Psoas muscle (tissue), 8 donors: ENCODE measurements at places on chromosomes 11 and 22. TPM values are rescaled to one million over a fixed set of nuclear protein-coding genes. Genes with fewer than 3 reads are reported as not detected.
A peak's percentile ranks its signal among the peaks of the same experiment; 100 is the strongest.

- no peak for DNase-seq
These were observed 37.8 kb downstream of the PPP6R3 start for GRCh38 chr11:68498321-68498720.

- DNase-seq: peak; percentile 24
These were observed 21.4 kb upstream of the PISD start for GRCh38 chr22:31683181-31684105.

DNA sequence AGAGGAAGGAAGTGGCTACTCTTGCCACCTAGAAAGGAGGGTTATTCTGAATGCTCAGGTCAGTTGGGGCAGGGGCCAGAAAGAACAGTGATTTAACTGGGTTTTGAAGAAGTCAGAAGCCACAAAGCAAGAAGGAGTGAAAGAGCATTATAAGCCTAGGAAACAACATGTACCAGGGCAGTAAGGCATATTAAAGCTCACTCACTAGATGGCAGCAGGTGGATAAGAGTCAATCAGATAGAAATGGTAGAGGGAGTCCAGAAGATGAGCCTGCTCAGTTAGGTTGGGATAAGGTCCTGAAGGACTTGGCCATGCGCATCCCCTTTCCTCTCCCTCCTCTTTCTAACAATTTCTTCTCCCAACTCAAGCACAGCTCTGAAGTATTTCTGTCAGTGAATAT is 22.0 kb upstream of the PATE1 start:
- DNase-seq: no peak

Gene OR4C16
- total RNA-seq: not detected

- DNase-seq: no peak
These were observed 13.0 kb upstream of the CARD18 start for GRCh38 chr11:105152560-105152959.

Gene NTM
- not detected for total RNA-seq

- no peak for DNase-seq
These were observed 49.9 kb downstream of the ST3GAL4 start for GRCh38 chr11:126405374-126405773.

Gene BTBD18
- total RNA-seq: not detected

DNA sequence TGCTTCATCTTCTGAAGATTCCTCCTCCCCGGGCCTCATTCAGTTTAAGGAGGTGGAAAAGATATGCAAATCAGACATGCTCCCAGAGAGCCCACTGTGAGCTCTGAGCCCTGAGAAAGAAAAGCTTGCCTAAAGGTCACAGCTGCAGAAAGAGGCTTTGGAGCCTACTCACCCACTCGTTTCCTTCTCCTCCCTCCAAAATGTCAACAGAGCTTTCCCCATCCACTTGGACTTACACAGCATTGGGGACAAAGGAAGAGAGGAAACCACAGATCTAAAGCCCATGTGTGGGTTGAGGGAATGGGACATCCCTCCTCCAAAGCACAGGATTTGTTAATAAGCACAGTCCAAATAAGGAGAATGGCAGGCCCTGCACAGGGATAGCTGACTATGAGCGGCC is 158.4 kb downstream of the ETS1 start:
- no peak for DNase-seq

- DNase-seq: no peak
These were observed 94.1 kb downstream of the CACNA1I start for GRCh38 chr22:39664485-39665200.

DNA sequence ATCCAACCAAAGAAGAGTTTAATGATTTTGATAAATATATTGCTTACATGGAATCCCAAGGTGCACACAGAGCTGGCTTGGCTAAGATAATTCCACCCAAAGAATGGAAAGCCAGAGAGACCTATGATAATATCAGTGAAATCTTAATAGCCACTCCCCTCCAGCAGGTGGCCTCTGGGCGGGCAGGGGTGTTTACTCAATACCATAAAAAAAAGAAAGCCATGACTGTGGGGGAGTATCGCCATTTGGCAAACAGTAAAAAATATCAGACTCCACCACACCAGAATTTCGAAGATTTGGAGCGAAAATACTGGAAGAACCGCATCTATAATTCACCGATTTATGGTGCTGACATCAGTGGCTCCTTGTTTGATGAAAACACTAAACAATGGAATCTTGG is 23.9 kb downstream of the KDM4D start:
- DNase-seq: no peak

Gene CRYBB2
- not detected for total RNA-seq

Gene GNG3
- total RNA-seq: not detected

Gene CRYBB1
- total RNA-seq: 0.22 TPM

Gene OR2AG2
- total RNA-seq: not detected

DNA sequence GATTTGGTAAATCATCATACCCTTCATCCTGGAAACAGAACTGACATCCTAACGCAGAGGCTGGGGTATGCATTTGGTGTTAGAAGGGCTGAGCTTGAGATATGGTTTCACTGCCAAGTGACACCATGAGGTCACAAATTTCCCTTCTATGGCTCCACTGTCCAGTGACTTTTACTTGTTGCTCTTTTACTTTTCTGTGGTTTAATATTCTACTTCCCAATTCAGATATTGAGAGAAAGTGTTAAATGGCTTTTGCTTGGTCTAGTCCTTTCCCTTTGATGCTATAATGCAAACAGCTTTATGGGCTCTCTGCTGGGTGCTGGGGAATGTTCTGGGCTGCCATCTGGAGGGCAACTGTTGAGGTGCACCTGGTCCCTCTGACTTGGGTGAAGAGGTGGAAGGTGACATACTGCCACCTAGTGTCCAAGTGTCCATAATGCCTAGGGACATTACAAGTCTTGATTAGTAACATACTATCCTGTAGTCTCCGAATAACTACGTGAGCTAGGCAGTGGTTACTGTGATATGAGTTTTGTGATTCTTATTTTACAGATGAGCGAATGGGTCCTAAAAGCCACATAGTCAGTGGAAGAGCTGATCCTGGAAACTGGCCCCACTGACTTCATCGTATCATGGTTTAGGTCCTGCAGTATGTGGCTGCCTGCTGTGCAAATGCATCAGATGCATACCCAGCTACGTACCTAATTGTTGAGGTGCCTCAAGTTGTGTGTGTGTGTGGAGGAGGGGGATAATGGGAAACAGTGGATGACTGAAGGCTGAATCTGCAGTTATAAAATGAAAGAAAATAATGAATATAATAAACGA is 149.1 kb upstream of the RAG2 start:
- peak; percentile 65 for DNase-seq

GRCh38 chr11:115247953-115248352 is 256.3 kb downstream of the CADM1 start:
- DNase-seq: no peak

GRCh38 chr11:106482917-106483785 is 405.7 kb downstream of the AASDHPPT start:
- no peak for DNase-seq

Gene RELA
- 48.7 TPM for total RNA-seq

- DNase-seq: no peak
These were observed 15.1 kb downstream of the OR51E1 start for GRCh38 chr11:4658629-4659445.

GRCh38 chr11:69401715-69402114 is 79.7 kb upstream of the LINC01488 start:
- no peak for DNase-seq

Gene PHETA2
- 2.4 TPM for total RNA-seq

- peak; percentile 67 for DNase-seq
These were observed 2.5 kb upstream of the RASGRP2 start for GRCh38 chr11:64746486-64746885.

GRCh38 chr22:22929381-22930221 is 42.0 kb downstream of the IGLL5 start:
- DNase-seq: peak; percentile 8

Gene CREB3L1
- total RNA-seq: 2.3 TPM

GRCh38 chr22:38284042-38284402 is 11.2 kb upstream of the TMEM184B start:
- no peak for DNase-seq

DNA sequence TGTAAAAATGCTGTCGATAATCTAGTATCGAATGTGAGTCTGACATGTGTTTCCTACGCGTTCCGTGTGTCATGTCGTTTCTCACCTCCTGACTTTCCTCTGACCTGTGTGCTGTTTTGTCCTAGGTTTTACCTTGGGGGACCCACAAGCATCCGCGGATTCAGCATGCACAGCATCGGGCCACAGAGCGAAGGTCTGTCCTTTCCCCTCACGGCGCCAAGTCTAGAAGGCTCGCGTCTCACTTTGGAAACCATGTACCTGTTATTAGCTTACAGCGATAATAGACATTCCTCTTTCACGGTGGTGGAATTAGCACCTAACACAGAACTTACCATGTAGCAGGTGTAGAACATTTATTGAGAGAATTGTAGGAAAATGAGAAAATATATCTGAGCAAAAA is 28.6 kb downstream of the SAMM50 start:
- DNase-seq: no peak
